Stimulated activated CD8-positive, alpha-beta memory T cell treated with anti-CD3 and anti-CD28 coated beads, Interleukin-4, amount 100 ng/mL, for 1 hour (primary cell): ENCODE measurements at places on chromosomes 4 and X.

GRCh38 chr4:24781999-24782745 lies 13.2 kb upstream of the SOD3 start:
- DNase-seq: no peak

DNA sequence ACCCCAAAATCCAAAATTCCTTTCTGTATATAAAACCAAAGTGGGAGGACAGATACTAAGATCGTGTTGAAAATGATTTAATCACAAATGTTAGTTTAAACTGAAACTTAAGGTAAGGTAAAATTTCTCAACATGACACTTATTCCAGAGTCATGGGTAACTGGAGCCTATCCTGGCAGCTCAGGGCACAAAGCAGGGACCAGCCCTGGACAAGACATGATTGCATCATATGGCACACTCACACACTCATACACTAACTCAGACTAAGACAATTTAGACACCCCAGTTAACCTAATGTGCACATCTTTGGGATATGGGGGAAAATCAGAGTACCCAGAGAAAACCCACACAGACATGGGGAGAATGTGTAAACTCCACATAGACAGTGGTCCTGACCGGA lies 244.1 kb upstream of the TEX13A start:
- DNase-seq: no peak

DNA sequence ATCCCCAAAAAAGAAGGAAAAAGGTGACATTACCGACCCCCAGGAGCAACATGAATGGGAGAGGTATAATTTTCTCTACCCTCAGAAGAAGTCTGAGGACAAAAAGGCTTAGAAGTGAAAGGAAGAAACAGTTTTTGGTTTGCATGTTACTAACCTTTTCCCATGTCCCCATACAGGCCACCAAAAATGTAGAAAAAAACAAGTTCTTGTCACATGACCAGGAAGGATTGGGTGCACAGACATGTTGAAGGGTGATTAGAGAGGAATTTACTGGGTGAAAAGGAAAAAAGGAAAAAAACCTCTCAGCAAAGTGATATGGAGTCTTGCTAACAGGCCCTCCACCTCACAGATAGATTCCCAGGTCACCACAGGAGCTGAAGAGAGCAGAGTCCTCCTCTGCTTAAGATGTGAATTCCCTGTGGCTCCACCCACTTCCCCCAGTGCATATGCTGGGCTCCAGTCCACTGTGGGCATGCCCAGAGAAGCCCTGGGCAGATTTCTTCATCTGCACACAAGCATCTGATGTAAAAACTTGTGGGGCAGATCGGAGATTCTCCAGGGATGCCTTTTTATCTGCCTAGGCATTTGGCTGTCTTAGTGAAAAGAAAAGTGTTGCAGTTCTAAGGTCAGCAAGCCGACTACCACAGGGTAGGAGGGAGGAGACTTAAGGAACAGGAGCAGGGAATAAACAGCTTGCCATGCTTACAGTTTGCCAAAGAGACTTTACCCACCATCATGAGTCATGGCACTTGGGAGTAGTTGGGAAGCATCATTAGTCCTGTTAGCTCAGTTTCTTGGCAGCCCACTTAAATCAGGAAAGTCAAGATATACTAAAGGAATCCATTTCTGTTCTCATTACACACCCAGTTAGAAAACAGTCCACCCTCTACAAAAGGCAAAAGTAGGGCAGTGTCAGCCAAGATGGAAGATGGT lies 25.0 kb upstream of the PASD1 start:
- no peak for DNase-seq

GRCh38 chr4:95158626-95159025 lies 390.1 kb downstream of the UNC5C start:
- DNase-seq: no peak

DNA sequence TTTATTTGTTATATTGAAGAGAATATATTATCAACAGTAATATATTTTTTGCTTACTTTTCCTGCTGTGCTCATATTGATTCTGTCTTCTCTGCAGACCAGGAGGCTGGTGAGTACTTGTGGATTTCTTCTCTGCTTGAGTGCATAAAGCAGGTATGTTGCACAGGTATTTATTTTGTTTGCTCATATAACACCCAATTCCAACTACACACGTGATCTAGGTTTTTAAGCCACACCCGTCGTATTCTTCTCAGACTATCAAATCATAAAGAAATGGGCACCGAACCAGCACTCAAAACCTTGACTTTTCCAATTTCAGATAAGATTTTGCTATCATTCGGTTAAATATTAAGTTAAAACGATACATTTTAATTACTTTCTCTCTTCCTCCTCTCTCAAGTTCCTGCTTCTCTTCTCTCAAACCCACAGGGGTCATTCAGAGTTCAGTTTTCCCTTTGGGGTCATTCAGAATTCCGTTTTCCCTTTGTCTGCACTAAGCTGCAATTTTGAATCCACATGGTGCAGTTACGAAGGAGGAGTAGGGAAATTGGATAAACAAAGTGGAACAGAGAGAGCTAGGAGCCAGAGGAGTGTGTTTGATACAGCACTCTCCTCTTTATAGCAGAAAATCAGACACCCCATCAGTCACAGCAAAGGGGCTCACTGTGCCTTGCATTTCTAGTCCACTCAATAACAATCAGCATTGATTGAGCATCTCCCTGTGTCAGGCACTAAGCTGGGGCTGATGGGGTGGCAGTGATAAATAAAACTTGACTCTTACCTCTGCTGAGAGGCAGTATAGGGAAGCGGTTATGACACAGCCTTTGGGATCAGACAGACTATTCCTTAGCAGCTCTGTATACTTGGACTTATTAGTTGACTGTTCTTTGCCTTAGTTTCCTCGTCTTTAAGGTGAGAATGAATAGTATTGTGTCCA lies at the start of gene ADH1C:
Gene ADH1C, minus strand, starts transcription at position 145 of the 936 bp plus-strand sequence. Its CDS starts 71 bp downstream, at position 74.
- DNase-seq: no peak

GRCh38 chrX:8864161-8864560 lies 63.0 kb upstream of the FAM9A start:
- DNase-seq: no peak

- no peak for DNase-seq
Observed at GRCh38 chr4:3009422-3009821, 46.1 kb downstream of the GRK4 start.

DNA sequence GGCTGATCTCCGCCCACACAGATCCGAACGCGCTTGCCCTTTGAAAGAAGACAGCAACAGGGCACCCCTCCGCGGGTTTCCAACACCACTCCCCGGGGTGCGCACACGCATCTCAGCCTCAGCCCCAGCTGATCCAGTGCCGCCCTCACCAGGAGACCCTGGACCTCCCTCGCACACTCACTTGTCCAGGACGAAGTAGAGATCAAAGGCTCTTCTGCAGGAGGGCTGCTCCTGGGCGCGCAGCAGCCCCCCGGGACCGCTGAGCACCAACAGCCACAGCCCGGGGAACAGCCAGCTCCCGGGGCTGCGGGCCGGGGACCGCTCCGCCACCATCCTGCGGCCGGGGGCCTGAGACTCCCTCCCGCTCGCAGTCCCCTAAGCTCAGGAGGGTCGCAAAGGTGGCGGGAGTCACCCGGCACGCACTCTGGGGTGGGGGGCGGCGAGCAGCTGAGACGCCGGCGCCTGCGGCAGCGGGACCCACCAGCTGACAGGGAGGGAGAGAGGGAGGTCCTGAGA lies 743 bp downstream of the ANTXR2 start:
- no peak for DNase-seq

DNA sequence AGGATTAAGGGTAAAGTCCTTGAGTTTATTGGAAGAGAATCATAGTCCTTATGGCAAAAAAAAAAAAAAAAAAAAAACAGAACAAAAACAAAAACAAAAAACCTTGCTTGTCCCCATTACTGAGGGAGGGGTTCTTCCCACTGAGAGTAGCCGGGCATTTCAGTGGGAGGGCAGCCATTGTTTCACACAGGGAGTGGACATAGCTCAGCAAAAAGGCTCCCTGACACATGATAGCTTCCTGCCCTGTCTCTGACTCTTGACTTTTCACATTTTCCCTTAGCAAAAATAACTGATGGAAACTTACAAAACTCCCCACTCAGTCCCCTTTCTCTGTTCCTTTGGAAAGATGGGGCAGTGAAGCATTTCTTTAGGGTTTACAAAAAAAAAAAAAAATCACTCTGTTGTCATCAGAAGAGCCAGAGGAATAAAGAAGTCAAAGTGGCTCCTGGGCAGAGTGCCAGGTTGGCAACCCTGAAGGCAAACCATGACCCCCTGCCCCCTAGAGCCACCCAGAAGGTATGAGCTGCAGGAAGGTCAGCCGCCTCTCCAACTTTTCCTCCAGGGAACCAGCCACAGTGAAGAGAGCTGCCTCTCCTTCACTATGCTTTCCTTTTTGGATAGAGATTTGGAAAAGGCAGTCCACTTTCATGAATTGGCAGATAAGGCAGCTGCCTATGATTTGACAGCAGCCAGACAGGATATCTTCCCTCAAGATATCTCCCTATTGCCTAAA lies 170.6 kb downstream of the KDR start:
- no peak for DNase-seq

DNA sequence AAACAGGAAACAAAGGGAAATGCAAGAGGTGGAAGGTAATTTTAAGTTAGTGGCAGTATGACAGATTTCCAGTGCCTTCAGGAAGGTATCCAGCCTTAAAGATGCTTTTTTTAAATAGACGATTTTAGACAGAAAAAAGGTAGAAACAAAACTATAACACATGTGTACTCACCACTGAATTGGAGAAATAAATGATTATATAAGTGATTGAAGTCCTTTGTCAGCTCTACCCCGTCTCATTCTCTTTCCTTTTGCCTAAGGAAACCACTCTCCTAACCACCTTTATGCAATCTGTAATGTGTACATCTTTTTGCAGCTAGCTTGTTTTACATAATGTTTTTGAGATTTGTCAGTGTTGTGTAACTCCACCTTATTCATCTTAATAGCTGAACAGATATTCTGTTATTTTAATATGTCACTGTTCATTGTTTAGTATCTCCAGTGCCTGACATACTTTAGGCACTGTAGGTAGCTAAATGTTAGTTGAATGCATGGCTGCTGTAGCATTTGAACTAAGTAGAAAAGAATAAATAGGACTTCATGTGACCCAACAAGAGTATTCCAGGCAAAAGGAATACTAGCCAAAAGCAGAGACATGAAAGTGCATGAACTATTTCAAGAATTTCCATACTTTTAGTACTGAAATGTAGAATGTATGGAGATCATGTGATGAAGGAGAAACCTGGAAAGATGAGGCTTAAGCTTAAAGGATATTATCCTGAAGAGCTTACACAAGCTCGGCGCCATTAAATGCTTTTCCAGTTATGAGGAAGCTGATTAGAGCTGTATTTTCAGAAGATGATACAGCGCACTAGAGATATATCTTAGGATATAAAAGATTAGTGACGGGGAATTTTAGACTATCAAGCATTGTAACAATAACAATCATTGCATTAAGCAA lies 865 bp downstream of the FAM200B start:
- no peak for DNase-seq

DNA sequence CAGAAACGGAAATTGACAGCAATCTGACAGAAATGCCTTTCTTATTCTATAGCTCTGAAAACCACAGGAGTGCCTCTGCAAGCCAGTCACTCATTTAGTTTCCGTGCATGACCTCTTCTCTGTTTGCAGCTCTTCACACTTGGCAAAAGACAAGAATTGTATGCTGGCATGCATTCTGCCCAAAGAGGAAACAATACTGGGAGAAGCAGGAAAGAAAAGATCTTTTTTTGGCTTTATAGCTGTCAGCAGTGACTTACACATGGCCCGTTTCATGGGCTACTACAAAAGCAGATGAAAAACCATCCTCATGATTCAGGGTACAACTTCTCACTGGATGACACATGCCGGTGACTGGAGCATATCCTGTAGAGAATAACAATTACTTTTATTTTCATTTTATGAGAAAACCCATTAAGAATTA lies 249.4 kb downstream of the ADAMTS3 start:
- DNase-seq: no peak

DNA sequence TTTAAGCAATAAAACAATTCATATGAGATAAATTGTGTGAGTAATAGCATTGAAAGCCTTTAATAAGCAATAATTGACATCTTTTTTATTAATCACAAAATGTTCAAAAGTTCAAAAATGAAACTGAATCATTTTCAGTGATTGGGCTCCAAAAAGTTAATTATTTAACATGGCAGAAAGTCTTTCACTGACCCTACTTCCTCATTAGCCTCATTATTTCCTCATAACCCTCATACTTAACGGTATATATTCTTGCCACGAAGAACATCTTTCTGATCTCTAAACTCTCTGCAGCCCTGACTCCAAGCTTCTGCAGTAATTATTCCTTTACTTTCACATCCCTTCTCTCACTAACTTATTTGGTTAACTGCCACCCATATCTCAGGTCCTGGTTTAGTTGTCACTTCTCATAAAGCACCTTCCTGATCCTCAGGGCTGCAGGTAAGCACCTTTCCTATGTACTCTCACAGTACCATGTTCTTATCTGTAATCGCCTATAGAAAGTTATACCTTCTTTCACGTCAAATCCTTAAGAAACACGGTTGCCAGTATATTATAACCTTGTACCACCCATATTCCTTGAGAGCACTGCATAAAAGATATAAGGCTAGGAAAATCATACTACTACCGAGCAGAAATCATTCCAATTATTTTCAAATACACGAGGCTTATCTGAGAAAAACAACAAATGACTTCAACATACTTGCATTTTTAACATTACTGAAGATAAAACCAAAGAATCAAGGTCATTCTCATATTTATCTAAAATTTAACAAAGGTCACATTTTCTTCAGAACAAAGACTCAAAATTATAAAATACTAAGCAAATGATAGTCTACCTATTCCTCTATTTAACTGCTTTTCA lies 72.2 kb downstream of the PPP3CA start:
- no peak for DNase-seq

GRCh38 chr4:78665216-78665770 lies 110.9 kb upstream of the BMP2K start:
- DNase-seq: no peak

- DNase-seq: no peak
Observed at GRCh38 chrX:20545538-20545937, 278.8 kb upstream of the RPS6KA3 start.

GRCh38 chr4:16418814-16419213 lies 192.5 kb upstream of the TAPT1 start:
- no peak for DNase-seq

GRCh38 chr4:47194036-47194737 lies 162.8 kb downstream of the GABRB1 start:
- DNase-seq: no peak

DNA sequence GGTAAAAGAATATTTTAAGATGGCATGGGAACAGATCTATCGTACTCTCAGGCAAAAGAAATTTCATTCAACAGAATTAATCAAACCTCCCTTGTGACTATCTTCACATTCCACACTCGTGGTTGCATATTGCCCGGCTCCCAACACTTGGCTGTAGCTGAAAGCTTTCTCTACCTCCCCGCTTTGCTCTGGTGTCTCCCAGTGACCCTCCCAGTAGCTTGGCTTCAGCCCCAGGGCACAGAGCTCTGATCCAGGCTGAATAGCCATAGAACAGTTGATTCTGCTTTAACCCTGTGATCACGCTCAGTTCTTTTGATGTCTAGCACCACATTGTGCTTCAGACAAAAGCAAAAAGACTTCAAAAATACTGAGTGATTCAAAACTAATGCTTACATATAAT lies 24.6 kb downstream of the SLC7A11 start:
- DNase-seq: no peak
